ENCODE measurements at places on chromosomes 7 and 10.

GRCh38 chr7:156122752-156123354, 310.6 kb upstream of the SHH start:
- no peak for DNase-seq

DNA sequence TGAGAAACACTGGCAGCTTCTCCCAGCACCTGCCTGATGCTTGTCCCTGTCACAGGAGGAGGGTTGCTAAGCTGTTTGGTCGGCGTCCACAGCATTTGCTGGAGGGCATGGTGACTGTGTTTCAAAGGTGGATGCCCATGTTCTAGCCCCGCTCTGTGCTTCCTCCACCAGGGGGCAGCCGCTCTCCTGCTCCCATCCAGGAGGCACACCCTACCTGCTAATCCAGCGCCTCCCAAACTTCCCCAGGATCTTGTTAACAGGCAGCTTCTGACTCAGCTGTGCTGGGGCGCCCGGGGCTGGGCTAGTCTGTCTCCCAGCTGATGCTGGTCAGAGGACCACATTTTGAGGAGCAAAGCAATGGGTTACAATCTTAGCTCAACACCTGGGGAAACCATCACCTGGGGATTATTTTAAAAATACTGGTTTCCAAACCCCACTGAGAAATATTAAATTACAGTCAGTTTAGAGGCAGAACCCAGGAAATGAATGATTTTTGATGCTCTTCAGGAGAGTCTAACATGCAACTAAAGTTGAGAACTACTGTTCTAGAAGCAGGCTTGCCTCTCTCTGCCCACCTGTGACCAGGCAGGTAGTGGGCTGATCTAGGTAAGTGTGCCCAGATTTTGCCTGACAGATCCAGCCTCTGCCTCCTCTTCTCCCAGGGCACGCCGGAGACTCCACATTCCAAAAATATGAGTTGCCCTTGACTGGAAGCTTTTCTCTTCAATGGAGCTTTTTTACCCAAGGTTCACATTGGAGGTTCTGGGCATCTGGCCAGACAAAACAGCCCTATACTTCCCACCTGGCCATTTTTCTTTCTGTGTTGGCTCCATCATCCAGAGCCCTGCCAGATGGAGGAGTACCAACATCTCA, 92.7 kb upstream of the GPR26 start:
- peak; percentile 77 for DNase-seq

GRCh38 chr7:44712012-44712411, 36.6 kb upstream of the ZMIZ2 start:
- DNase-seq, result no peak

- DNase-seq, result no peak
Observed at GRCh38 chr10:89363729-89364442, 14.0 kb upstream of the IFIT1B start.

GRCh38 chr10:115654961-115655360, 561.8 kb downstream of the ATRNL1 start:
- DNase-seq, result peak; percentile 40

DNA sequence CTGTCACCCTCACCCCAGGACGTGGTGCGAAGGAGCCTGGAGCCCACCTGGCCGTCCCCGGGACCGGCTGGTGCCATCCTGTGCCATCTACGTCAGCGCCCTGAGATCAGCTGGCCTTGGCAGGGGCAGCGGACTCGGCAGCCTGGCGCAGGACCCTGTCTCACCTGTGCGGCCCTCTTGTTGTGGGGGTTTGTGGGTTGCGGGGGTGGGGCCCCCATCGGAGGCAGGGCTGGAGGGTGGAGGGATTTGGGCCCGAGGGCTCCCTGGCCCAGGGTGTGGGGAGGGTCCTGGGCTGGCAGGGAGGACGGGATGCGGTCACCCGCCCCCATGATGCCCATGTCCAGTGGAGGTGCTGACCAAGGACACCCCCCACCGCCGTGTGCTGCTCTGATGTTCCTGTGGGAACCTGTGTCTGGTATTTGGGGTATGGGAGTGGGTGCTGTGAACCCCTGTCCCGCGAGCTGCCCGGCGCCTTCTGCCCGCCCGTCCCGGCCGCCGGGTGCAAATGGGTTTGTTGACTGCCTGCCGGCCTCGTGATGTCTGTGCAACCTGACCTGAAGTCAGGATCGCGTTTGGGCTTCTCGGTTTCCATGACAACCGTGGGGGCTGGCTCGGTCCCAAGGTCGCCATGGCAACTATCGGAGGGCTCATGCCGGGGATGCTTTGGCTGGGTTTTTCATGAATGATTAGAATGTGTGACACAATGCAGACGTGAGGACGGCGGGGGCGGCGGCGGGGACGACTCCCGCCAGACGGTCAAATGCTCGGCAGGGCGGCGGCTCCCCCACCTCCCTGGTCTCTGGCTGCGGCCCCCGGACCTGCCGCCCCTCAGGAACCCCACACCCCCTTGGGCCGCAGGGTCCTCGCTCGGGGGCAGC, 7.3 kb downstream of the MAFK start:
- DNase-seq, result peak; percentile 97

GRCh38 chr10:47423476-47423875, 39.4 kb upstream of the ZNF488 start:
- DNase-seq, result no peak

- DNase-seq, result no peak
Observed at GRCh38 chr7:91465595-91466061, 201.4 kb downstream of the FZD1 start.

DNA sequence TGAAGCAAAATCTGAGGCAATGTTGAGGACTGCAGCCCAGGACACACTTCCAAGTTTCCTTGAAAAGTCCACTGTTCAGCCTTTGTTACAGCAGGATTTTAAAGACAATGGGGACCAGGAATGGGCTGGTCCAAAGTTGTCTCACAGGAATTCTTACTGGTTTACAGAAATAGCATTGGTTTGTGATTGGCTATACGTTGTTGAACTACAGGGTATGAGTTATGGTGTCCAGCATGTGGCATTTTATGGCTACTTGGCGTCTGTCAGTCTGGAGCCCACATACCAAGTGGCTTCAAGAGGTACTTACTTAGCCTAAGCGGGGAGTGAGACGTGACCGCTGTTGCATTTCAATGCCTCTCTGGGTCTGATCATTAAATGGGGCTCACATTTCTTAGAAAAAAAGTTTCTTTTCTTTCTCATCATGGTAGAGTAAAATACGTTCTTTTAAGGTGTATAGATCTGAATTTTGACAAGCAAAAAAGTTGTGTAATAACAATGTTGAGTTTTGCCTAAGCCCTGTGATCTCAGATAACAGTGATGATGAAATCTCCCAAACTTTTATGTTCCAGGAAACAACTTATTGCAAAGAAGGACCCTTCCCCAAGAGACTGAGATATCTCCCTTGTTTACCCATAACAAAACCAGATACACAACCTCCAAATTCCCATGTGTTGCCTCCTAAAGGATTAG, 100.0 kb upstream of the TRIM24 start:
- peak; percentile 27 for DNase-seq

DNA sequence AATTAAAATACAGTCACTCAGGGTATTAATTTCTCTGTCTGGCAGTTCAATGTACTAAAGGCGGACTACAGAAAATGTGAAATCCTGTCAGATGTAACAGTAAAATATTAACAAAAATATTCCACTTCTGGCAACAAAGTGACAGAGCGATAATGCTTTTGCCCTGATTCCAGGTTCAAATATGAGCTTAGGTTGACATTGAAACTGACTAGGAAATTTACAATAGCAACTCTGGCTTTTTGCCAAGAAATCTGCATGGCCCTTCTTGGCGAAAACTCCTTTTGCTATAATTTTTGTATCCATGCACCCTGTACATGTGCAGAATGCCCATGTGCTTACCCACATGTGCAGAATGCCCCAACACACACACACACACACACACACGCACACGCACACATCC, 552.2 kb downstream of the MDFIC start:
- no peak for DNase-seq

DNA sequence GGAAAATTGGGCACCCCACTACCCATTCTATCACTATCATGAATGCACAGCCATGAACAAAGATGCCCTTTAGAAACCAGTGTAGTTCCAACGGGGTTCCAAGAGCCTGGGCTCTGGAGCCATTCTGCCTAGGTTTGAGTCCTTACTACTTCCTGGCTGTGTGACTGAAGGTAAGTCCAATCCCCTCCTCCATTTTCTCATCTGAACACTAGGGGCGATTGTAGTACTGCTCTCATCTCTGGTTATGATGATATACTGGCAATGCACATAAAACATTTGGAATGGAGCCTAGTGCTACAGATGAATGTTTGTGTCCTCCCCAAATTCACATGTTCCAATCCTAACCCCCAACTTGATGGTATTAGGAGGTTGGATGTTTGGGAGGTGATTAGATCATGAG, 28.1 kb upstream of the CDH23 start:
- no peak for DNase-seq

DNA sequence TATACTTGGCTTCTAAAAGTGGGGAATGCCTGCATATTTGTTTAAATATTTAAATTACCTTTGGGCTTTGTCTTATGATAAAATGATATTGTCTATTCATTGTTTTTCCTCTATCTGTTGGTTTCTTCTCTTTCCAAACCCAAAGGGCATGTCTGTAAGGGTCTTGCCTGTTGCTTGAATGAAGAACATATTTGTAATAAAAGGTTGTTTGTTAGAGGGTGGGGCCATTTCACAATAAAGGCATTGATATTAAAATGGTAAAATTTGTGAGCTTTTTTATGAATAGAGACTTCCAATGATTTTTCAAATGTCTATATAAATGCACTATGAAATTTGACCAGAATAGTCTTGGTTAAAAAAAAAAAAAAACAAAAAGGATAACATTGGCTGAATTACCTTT, 105.2 kb downstream of the DKK1 start:
- no peak for DNase-seq

DNA sequence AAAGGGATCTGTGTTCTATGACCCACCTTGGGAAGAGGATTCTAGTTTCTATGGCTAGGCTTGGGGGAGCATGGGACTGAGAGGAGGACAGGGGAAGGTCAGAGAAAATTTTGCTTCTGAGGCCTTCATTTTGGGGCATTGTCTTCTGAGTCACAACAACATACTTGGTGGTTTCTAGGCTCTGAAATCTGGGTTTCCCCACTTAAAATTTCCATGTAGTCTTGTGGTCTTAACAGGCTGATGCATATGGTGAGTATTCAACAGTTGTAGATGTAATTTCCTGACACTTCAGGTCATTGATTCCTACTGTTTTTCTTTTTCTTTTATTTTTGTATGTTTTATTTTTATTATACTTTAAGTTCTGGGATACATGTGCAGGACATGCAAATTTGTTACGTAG, 88.5 kb downstream of the ANKRD7 start:
- DNase-seq, result no peak

DNA sequence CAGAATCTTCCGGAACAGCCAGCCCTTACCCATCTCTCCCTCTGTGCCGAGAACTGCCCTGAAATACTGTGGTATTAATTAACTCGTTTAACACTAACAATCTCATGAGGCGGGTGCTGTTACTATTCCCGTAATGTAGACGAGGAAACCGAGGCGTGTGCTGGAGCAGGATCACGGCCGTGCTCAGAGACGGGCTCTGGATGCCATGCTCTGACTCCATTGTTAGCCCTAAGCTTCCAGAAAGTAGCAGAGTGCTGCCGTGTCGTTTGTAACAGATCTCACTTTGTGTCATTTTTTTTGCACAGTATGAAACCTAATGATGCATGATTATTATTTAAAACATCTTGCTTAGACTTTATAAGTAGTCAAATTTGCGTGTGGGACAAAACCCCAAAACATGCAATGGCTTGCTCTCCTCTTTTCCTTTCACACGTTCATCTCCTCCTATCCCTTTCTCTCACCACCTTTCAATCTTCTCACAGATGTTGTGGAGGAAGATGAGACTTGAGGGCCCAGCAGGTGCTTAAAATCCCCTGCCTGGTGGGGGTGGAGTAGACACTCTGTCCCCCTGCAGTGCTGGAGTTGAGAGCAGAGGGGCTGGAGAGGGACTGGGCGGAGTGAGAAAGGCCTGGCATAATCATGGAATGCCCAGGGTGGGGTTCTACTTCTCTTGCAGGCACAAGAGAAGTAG, 482 bp upstream of the ACTR3C start:
- no peak for DNase-seq

GRCh38 chr10:47115322-47115721, 184.7 kb upstream of the GDF10 start:
- no peak for DNase-seq

GRCh38 chr10:133144771-133145170, 15.2 kb upstream of the KNDC1 start:
- no peak for DNase-seq

- no peak for DNase-seq
Observed at GRCh38 chr10:45495438-45496152, 121.6 kb downstream of the ALOX5 start.

DNA sequence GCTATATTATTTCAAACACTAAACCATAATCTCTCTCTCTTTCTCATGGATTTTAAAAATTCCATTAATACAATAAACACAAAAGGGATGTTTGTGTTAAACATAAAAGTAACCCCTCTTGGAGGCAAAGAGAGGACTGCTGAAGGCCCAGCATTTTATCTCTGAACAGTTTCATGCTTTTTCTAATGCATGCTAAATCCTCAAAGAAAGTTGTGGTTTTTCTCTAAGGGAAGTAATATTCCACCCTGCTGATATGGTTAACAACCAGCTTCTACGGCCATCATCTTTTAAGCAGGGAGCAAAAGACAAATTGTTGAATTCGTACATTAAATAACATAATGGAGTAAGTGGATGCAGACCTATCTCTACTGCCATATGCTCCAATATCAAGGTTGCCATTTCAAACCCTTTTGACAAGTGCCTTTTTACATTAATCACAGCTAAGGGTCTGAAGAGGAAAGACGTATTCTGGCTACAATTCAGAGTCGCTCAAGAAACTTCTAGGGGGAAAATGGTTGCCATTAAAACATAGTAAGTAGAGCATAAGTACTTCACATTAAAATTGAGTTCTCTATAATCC, 103.1 kb downstream of the SLC25A13 start:
- no peak for DNase-seq

DNA sequence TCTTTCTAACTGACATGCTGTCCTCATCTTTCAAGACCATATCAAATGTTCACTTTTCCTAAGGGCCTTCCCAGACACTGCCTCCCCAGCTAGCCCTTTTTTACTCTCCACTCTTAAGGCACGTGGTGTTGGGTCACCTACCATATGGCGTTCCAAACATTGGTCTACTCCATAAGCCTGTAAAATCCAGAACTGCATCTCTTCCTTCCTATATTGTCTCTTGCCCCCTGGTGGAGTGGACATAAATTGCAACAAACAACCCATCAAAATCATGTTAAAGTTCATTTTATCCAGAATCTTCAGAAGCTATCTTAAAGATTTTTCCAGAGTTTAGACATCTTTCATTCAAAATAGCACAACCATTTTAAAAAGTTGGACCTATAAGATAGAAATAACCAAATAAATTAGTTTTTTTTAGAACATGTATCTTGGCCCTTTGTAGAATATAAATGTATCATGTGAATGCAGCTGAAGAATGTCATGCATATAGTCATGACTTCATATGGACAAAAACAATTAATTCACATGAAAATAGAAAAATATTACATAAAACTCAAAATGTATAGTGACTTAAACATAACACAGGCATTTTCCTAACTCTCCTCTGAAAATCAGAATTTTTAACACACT, 180.6 kb upstream of the CHRM2 start:
- DNase-seq, result no peak

GRCh38 chr7:135194494-135195095, 16.7 kb downstream of the WDR91 start:
- peak; percentile 41 for DNase-seq

GRCh38 chr7:149688836-149689235, 84.6 kb downstream of the ZNF467 start:
- no peak for DNase-seq
